ENCODE measurements at places on chromosomes 16 and 17.

DNA sequence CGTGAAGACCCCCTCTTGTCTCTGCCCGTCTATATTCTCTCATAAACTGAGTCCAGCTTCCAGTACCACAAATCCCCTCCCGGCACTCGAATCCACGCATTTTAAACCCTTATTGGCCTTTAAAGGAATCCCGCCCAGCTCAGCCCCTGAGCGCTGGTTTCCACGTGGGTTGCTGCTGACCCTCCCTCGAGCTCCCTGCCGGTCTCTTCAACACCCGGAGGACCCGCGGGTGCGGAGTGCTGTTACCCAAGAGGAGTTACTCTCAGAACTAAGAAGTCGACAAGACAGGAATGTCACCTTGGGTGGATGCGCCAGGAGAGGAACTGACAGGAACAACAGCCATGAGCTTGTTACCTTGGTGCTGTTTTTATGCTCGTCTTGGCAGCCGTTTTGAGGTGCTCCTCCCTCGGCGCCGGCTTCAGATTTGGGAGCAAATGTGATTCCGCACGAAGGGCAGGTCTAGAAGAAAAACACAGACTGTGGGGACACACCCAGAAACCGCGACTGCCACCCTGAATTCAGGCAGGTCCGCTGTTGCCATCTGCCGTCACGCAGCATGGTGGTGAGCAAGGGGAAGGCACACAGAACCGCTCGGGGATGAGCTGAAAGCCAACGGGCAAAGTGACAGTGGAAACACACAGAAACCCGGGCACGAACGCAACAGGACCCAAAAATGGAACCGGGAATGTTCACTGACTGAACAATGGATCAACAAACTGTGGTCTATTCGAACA, 112.7 kb upstream of the CREBBP start:
- DNase-seq, result no peak

GRCh38 chr16:82264756-82265155, 94.7 kb upstream of the MPHOSPH6 start:
- no peak for DNase-seq

- DNase-seq, result peak; percentile 81
These were observed 5.0 kb downstream of the CORO6 start for GRCh38 chr17:29617481-29618271.

GRCh38 chr16:61817583-61818278, 218.5 kb downstream of the CDH8 start:
- DNase-seq, result no peak

DNA sequence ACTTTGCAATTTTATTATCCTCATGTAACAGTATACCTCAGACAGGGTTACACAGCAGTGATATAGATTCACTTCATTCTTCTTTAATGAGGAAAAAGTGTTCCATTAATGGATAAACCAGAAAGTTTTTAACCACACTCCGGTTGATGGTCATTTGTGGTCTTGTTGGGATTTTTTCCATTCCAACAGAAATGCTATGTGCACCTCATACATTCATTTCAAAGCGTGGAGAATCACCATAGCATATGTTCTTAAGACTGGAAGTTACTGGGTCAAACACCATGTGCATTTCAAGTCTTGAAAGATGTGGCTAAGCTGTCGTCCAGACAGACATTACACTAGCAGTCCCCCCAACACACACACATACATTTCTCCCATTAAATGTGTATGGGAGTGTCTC, 245.8 kb upstream of the CDH5 start:
- DNase-seq, result no peak

DNA sequence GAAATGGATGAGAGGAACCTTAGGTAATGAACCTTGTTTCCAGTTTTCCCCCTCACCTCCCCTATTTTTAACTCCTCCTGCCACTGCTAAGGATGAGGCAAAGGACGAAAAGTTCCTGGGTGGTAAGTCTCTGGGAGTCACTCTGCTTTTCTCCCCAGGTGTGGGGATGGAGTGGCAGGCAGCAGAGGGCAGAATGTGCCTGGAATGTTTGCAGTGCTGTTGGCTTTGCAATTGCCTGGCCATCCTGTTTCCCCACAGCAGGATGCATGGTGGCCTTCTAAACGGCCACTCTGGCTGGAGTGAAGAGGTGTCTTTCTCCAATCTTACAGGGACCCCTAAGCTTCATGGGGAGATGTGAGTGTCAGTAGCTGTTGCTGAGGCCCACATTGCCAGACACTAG, 432.5 kb upstream of the ZFHX3 start:
- DNase-seq, result no peak

GRCh38 chr16:62872339-62872738, 836.1 kb upstream of the CDH8 start:
- no peak for DNase-seq

GRCh38 chr16:85105475-85105874, 6.8 kb downstream of the CIBAR2 start:
- no peak for DNase-seq

- DNase-seq, result peak; percentile 22
These were observed 90.9 kb downstream of the MYH11 start for GRCh38 chr16:15765880-15766279.

DNA sequence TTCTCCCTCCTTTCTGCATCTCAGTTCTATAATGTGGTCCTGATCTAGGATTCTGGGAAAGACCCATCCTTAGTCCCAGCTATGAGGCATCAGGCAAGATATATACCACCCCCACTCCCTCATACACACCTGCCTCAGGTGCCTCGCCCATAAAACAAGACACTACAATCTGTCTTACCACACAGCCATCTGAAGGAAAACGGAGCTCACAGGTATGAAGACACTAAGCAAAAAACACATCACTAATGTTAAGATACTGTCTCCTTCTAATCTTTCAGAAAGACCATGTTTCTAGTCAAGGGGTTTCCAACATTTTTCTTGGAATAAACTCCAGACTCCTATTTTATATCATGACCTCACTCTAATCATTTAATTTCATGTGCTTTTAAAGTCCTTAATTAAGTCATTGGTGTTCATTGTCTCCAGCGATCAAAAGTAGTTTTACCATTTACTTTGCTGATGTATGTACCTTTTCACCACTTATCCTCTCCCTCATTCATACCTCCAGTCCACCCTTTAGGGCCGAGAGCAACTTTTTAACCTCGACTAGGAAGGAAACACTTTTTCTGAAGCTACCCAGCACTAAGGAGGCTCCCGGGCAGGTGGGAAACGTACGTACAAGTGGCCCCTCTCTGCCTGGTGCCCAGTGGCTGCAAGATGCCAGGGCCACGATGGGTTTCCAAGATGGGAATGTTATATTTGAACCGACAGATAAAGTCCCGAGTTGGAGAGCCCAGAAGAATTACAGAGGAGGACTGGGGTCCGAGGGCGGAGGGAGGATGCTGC, 979 bp downstream of the MAP3K14 start:
- no peak for DNase-seq

- DNase-seq, result peak; percentile 14
These were observed 4.3 kb downstream of the PGAP6 start for GRCh38 chr16:377419-377951.

- no peak for DNase-seq
These were observed 11.9 kb downstream of the STAC2 start for GRCh38 chr17:39213852-39214251.

GRCh38 chr17:5164436-5164835, 27.2 kb downstream of the ZNF594 start:
- no peak for DNase-seq

DNA sequence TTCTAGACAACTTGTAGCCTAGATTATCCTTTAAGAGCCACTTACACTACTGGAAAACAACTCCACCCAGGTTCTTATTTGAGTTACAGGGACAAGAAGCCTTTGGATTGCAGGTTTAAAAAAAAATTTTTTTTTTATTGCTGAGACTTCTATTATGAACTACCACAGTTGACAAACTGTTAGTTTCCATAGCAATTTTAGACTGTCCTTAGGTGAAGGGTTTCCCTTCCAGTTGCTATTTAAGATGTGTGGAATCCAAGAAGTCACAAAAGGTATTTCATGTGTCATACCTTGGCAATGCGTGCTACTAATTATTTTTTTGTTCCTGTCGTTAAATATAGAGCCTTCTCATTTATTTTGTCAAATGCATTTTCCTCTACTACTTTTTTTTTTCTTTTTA, 253.2 kb downstream of the PRKCA start:
- DNase-seq, result no peak

GRCh38 chr17:7191069-7191468, 11.9 kb upstream of the ASGR1 start:
- no peak for DNase-seq

- DNase-seq, result no peak
These were observed 26.8 kb upstream of the GOSR1 start for GRCh38 chr17:30450125-30451027.

DNA sequence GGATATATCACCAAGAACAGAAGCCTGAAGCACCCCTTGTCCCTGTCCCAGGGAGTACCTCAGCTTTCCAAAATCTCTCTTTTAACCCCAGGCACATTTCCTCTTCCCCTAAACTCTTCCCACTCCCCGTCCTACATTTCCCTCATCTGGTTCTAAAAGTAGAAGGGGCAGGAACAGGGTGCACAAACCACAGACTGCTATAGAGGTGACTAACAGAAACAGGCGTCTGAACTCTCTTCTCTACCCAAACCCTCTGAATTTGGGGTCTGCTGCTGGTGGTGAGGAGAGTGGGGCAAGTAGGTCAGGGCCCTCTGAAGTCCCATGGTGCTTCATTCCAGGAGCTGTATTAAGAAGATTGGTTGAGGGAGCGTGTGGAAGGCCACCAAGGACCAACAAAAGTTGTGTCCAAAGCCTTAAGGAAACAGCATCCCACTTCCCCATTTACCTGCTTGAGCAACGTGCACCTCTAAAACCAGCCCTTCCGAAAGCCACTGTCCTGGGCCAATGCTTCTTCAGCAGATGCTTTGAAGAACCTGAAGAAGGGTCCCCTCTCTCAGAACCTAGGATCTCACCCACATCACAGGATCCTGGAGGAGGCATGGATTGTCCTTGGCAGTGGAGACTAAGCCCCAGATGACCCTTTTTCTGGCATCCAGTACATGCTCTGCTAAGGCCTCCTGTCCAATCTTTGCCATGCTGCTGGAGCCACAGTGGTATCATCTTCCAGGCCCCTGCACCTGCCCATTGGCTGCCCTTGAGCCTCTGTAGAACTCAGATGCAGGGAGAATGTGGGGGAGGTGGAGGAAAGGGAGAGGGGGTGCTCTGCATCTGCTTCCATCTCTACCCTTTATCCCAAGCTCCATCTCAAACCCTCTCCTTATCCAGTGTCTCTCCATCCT, 5.7 kb upstream of the NR1D1 start:
- no peak for DNase-seq

- DNase-seq, result no peak
These were observed 5.7 kb downstream of the MMP15 start for GRCh38 chr16:58031016-58031800.

DNA sequence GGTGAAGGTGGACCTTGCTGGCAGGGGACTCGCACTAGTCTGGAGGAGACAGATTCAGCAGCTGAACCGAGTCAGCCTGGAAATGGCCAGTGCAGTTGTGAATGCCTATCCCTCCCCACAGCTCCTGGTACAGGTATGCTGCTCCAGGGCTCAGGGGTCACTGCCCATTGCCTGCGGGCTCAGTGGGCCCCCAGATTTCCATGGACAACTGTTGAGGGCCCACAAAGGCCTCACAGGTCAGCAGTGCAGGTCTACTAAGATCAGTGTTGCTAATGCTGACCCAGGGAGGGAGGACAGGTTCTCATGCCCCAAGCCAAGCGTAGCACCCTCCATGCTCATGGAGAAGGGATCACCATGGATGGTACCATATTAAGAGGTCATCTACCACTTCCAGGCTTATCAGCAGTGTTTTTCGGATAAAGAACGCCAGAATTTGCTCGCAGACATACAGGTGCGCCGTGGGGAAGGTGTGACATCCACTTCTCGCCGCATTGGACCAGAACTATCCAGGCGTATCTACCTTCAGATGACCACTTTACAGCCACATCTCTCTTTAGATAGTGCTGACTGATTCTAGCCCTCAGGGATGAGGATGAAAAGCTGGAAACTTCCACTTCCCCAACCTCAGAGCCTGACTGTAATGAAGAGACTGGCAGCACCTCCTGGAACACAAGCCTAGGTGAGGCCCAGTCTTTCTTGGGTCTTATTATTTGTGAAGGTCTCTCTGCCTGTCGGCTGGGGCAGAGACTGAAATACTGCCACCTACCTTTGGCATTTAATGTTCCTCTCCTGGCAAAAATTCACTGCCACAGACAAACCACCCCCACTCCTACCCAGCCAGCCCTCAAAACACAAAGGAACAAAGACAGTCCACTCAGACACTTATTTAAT, 7.6 kb downstream of the EME1 start:
- DNase-seq, result no peak

DNA sequence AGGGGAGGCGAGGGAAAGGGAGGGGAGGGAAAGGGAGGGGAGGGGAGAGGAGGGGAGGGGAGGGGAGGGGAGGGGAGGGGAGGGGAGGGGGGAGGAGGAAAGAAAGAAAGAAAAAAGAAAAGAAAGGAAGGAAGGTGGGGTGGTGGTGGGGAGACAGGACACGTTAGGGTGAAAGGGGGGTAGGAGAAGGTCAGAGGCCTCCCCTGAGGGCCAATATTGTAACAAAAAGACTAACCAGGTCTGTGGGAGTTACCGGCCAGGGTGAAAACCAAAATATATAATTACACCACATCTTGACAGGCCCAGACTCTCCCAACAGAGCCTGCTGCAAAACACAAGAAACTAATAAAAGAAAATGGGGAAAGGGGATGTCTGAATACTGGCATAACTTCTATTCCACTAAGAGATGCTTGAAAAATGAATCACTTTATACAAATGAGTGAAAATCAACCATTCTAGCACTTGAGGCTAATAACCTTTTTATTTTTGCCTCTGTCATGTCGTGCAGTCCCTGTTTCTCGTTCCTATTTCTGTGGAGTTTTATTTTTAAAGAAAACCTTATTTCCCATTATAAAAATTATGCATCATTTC, 10.0 kb downstream of the WDR45B start:
- no peak for DNase-seq

GRCh38 chr16:68368301-68368888, 57.6 kb downstream of the PRMT7 start:
- DNase-seq, result no peak

GRCh38 chr16:66326991-66327513, 39.4 kb upstream of the CDH5 start:
- peak; percentile 51 for DNase-seq

- no peak for DNase-seq
These were observed 84.7 kb downstream of the NLK start for GRCh38 chr17:28127196-28127595.
